ENCODE measurements at places on chromosomes 1 and 21.

DNA sequence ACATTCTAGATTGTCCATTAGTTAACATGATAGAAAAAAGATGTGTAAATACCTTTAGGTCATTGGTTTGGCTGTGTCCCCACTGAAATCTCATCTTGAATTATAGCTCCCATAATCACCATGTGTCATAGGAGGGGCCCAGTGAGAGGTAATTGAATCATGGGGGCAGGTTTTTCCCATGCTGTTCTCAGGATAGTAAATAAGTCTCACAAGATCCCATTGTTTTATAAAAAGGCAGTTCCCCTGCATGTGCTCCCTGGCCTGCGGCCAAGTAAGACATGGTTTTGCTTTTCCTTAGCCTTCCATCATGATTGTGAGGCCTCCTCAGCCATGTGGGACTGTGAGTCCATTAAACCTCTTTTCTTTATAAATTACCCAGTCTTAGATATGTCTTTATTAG, 32.5 kb upstream of the SLC44A5 start:
- DNase-seq: no peak

GRCh38 chr21:44947111-44947929, 7.5 kb downstream of the SLX9 start:
- DNase-seq: no peak

DNA sequence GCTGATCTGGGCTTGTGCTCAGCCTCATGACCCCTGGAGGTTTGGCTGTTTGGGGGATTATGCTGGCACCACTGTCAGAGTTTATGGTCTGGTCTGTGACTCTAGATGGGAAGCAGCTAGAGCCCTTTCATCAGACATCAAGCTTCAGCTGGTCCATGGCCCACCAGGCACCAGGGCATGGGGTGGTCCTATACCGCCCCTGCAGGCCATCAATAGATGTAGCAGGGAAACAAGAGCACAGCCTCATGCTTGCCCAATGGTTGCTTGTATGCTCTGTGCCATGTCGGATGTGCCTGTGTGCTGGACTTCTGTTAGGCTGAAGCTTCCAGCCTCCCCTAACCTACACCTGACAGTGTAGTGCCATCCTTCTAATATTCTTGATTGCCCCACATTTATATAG, 71.1 kb upstream of the CD34 start:
- DNase-seq: no peak

GRCh38 chr1:220966041-220966440, 86.8 kb downstream of the HLX start:
- no peak for DNase-seq

GRCh38 chr1:6987940-6988339, 202.7 kb downstream of the CAMTA1 start:
- DNase-seq: no peak

DNA sequence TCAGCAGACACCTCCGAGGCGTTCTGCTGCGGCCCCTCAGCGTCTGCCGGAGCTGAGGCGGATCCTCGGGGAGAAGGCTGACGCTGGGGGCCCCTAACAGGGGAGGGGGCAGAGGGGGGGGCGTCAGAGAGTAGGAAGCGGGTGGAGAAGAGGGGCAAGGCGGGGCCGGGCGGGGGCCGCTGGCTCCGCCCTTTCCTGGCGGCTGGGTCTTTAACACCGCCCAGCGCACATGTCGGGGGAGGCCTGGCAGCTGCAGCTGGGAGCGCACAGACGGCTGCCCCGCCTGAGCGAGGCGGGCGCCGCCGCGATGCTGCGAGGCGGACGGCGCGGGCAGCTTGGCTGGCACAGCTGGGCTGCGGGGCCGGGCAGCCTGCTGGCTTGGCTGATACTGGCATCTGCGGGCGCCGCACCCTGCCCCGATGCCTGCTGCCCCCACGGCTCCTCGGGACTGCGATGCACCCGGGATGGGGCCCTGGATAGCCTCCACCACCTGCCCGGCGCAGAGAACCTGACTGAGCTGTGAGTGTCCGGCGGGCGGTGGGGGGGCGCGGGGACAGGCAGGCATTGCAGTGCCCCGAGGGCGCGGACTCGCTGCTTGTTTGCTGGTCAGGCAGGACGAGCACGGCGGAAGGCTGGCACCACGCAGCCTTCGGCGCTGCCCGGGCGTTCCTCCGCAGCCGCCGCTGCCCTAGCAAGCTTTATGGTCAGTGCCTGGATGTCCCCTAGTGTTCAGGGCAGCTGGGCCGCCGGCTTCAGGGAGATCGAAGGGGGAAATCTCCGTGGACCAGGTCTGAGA, at the start of gene NTRK1:
Gene NTRK1 (plus strand): TSS at position 238 of the 796 bp plus-strand sequence. CDS start 70 bp downstream, at position 308.
- DNase-seq: no peak

- DNase-seq: no peak
These were observed 56.5 kb upstream of the BACH1 start for GRCh38 chr21:29242201-29242600.

DNA sequence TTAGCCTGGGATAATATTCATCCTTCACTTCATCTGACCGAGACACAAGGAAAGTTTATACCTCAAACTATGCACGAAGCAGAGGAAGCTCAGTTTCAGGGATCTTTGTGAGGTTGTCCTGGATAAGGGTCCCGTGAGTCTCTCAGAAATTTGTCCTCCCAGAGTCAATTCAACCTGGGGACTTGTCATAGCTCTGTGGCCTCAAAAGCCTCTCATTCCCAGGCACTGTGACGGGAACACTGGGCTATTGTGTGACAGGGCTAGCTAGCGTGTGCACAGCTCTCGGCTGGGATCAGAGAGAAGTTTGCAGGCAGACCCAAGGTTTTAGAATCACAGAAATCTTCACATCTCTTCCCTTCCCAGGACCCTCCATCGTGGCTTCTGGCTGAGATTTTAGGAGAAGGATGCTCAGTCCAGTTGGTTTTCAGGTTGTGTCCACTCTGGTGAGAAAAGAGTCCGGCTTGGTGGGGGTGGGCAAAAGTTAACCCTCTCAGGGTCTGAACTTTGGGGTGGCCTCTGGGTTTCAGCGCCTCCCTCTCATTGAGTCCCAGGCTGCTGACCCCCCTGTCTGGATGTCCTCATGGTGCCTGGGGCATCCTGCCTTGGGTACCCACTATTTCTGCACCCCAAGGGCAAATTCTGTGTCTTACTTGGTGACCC, 20.4 kb upstream of the LBR start:
- no peak for DNase-seq

DNA sequence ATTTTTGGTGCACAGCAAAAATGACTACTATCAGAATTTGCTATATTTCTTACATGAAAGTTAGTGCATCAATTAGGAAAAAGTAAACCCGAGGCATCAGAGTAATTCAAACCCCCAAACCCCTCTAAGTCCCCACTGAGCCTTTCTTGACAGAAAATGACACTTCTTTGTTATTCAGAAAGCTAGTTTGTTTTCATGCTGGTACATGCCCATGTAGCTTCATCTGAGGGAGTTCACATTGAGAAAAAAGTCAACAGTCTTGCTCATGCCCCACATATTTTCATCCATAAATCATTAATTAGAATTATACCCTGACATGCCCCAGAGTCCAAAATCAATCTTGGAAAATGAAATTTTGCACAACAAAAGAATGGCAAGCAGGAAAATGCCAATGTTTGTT, 39.9 kb upstream of the PDC start:
- DNase-seq: no peak

DNA sequence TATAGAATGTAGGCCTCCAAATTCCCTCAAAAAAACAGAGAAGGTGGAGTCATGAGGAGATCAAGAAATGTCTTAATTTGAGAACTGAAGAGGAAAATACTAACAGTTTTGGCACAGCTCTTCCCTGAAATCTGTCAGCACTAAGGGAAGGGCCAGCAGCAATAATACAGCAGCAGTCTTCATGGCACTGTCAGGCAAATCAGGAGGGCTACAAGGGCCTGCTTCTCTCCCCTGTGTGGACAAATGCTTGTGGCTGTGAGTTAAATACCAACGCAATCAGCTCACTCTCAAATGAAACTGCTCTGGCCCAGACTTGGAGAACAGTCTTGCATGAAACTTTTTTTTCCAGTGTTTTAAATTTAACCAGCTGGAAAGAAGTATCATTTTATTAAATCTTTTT, 20.5 kb upstream of the CNN3 start:
- DNase-seq: no peak
